Fibroblast of skin of left biceps (primary cell): ENCODE measurements at places on chromosomes 2 and 18.

DNA sequence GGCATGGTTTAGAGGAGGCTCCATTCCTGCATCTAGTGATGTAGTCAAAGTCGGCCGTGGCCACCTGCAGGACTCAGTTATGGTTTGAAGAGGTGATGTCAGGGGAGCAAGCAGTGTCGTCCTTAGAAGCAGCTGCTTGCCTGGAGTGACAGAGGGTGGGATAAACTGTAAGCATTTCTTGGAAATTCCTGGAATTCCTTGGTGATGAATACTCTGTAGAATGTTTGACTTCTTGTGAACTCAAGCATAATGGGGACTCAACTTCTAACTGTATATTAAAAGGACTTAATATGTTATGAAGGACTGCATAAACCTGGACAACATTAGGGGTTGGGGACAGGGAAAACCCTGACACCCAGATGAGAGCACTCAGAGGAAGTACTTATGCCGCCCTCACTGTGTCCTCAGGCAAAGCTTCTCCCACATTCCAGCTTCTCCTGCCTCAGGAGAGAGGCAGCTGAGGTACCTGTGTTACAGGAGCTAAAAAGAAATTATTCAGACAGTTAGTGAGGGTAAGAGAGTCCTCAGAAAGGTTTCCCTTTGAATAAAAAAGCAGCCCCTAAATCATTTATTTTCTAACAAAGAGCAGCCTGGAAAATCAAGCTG lies 459.9 kb upstream of the CELF4 start:
- no peak for DNase-seq

GRCh38 chr2:103174711-103175110 lies 412.9 kb downstream of the TMEM182 start:
- DNase-seq = no peak

DNA sequence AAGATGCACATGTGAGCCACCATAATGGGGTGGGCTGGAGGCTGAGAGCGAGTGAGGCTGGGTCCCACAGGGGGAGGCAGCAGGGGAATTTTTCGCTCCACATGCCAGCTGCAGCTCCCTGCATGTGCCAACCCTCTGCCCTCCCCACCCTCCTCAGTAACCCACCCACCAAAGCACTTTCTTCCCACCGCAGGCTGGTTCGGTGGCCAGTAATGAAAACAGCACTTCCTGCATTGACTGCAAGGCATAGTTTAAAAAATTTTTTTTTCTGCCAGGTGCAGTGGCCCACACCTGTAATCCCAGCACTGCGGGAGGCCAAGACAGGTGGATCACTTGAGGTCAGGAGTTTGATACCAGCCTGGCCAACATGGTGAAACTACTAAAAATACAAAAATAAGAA lies 147.5 kb upstream of the TTC39C start:
- DNase-seq = no peak

DNA sequence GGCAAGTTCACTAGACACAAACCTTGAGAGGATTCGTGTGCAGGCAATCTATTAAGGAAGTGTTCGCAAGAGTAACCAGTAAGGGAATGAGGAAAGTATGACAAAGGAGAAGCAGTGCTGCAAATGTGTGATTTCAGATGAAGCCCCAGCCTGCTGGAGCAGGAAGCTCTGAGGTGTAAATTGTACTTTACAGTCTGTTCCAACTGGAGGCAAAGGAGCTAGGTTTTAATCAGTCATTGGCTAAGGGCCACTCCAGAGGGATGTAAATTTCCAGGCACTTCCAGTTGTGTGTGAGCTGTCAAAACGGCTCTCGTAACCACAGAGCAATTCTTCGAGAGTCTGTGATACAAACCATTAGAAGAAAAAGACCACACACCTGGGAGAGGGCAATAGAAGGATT lies 359.5 kb upstream of the FAM98A start:
- DNase-seq = no peak
